ENCODE measurements at places on chromosomes 7 and 10.

GRCh38 chr7:98284335-98285036 is 3.0 kb downstream of the BRI3 start:
- no peak for DNase-seq

DNA sequence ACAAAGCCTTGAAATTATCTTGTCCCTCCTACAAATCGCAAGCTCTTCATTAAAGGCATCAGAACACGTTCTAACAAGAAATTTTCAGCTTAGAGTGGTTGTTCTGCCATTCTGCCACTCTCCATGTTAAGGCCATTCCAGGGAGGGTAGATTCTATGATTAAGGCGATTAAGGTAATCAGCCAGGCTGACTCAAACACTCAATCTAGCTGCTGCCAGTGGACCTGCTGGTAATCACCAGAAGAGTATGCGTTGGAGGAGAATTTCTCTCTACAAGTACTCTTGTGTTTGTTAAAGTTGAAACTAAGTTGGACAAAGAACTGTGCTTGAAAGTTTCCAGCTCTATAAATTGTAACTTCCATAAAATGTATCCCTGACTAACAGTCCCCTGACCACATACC is 149.2 kb upstream of the COL1A2 start:
- no peak for DNase-seq

GRCh38 chr7:157764946-157765537 is 428.2 kb downstream of the DNAJB6 start:
- DNase-seq = no peak

DNA sequence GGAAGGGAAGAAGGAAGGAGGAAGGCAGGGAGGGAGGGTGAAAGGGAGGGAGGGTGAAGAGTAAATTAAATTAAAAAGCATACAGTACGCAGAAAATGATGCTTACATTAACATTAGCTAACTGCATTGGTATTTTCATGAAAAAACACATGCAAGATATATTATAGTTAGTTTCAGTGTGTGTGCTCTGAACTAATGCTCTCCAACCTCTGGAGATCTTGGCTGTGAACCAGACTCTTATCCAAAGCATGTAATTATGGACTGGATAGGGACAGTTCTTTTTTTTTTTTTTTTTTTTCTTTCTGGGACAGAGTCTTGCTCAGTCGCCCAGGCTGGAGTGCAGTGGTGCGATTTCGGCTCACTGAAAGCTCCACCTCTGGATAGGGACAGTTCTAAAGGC is 357.0 kb downstream of the FRMD4A start:
- no peak for DNase-seq

DNA sequence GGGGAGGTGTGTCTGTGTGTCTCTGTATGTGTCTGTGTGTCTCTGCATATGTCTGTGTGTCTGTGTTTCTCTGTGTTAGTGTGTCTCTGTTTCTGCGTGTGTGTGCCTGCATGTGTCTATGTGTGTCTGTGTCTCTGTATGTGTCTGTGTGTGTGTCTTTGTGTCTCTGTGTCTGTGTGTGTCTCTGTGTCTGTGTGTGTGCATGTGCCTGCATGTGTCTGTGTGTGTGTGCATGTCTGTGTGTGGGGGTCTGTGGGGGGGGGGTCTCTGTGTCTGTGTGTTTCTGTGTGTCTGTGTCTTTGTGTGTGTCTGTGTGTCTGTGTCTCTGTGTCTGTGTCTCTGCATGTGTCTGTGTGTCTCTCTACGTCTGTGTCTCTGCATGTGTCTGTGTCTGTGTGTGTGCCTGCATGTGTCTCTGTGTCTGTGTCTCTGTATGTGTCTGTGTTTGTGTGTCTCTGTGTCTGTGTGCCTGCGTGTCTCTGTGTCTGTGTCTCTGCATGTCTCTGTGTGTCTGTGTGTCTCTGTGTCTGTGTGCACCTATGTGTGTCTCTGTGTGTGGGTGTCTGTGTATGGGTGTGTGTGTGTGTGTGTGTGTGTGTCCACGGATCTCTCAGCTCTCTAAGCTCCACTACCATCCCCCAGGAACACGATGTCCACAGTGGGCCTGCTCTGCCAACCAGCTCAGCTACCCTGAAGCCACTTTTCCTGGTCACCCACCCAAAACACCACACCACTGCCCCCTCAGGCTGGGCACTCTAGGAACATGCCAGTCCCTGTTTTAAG is 41.7 kb downstream of the RASGEF1A start:
- DNase-seq = no peak

DNA sequence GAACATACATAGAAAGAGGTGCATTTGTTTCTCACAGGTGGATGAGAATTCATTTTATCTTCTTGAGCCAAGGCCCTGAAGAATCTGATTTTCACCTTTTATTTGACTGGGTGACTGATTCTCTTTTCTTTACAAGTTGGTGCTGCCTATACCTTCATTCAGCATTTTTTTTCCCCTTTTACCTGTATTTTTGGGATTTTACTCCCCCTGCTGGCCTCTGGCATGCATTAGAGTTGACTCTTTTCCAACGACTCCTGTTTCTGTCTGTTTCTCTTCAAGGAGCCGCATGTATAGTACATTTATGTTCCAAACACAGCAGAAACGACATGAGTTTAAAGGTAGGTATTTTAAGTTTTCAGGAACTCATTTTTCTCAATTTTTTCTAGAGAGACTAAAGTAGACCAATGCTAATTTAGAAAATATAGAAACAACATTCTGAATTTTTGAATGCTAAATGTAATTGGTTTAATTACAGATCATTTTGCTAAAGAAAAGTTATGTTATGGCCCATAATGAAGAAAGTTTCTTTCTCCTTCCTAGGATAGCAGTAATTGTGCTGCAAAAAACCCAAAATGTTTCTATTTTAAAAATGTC is 149.8 kb upstream of the HDAC9 start:
- no peak for DNase-seq
